GM04504 (cell line): ENCODE measurements at places on chromosomes 4 and X.

DNA sequence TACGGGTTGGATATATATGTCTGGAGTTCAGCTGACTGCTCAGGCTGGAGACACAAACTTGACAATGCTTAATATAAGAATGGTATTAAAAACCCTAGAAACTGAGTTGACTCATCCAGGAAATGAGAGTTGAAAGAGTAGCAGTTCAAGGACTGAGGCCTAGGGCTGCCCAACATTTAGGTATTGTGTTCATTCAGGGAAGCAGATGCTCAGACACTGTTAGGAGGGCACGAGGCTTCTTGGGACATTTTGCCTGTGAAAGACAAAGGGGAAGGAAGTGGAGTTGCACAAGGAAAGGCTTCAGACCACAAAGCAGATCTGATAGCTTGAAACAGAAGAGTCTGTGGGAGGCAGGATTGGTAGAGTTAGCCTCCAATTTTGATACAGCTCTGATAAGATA, 52.0 kb upstream of the HS3ST1 start:
- no peak for DNase-seq

GRCh38 chr4:51840781-51841180, 2.2 kb upstream of the DCUN1D4 start:
- DNase-seq: no peak

GRCh38 chrX:16484338-16484737, 165.6 kb upstream of the S100G start:
- peak; percentile 80 for DNase-seq

DNA sequence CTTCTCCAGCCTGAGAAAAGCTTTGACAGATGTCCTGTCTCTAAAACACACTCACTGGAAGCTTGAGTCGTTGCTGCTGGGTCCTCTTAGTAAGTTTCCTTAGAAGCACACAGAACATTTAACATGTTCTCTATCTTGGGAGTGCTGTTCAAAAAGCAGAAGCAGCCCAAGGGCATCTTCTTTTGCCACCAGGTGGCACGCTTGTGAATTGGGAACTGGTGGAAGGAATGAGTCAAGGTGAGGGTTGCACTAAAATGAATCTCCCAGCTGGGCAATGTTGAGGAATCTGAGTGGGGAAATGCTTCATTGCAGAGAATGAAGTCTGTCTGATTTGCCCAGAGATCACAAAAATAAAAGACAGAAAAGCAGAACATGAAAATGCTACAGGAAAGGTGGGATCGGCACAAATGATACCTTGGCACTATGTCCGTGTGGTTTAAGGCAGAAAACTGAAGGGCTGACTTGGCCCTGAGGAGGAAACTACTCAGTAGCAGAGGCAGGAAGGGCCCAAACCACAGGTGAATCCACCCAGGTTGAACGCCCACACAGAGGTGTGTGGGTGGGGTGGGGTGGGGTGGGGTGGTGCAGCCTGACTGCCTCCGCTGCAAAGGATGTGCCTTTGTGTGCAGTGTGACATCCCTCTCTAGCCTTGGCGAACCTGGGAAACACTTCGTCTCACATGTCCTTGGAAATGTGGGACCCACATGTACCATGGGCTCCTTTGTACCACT, 26.0 kb downstream of the KIT start:
- no peak for DNase-seq

GRCh38 chr4:154692304-154692818, 51.4 kb upstream of the LRAT start:
- DNase-seq: no peak

DNA sequence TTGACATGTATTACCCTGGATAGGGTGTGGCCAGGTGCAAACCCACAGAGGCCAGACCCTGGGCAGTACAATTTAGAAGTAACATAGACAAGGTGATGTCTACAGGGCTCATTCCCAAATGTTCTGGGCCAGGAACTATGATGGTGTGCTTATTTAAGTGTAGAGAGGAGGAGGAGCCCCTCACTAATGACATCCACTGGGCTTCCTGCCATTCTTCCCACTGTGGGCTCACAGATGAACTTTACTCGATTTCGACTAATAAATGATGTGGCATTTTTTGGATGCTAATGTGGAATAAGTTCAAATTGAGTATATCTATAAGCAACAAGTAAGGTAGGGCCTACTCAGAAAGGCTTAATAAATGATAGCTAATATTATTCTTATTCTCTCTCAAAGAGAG, 280.9 kb upstream of the BOD1L1 start:
- DNase-seq: no peak
